IMR-90 (cell line): ENCODE measurements at places on chromosomes 16 and 17. TPM values are rescaled to one million over a fixed set of nuclear protein-coding genes. Genes with fewer than 3 reads are reported as not detected.
A peak's percentile ranks its signal among the peaks of the same experiment; 100 is the strongest.

DNA sequence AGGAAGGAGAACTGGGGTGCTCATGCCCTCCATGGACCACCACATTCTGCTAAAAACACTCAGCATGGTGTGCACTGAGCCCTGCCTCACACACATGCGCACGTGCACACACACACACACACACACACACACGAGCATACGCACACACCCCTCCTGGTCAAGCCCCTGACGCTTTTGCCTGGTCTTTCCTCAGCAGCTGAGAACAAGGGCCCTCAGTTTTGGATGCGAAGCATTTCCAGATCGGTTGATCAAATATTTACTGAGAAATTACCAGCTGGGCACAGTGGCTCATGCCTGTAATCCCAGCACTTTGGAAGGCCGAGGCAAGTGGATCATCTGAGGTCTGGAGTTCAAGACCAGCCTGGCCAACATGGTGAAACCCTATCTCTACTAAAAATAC lies 20.1 kb upstream of the RAI1 start:
- H3K4me3 ChIP-seq = no peak overlapping the region
- DNase-seq = no peak
- H3K36me3 ChIP-seq = no peaks in the 10 kb centered on the region
- no peaks in the 10 kb centered on the region; the same call in 1 of the 2 replicates for H3K27me3 ChIP-seq
- no peak overlapping the region for H3K27ac ChIP-seq
- peaks cover 6% of the 10 kb centered on the region for H3K4me1 ChIP-seq

DNA sequence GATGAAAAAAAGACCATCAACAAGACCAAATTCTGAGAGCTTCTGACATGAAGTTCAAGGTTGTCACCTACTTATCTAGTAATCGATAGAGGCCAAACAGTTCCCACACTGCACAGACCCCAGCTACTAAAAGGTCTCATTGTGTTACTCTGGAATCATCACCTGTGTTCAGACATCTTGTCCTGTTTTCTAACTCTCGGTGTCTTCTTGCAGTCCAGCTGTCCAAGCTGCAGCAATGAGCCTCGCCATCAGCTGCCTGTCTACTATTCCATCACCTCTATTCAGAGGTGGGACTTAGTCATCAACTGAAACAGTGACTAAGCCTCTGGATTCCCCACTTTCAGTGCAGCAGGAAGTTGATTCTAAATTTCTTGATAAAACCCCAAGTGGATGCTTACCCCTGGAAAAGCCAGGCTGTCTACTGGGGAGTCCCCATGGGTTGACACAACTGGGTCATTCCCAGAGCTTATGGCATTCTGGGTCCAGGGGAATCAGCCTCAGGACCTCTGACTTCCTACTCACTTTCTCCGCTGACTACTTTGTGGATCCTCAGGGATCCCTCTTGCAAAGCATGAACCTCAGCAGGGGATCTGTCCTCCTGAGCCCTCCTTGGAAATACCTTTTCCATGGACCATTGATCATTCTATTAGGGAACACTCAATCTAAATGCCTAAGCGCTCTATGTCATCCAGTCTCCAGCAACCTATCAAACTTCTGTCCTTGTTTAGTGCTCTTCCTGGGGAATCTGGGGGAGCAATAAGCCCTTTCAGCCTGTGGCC lies 46.5 kb downstream of the HNF1B start:
- peak; percentile 79 for DNase-seq
- no peak overlapping the region for H3K27ac ChIP-seq
- H3K4me3 ChIP-seq = no peak overlapping the region
- H3K4me1 ChIP-seq = peaks cover 11% of the 10 kb centered on the region; the same call in 1 of the 2 replicates
- no peaks in the 10 kb centered on the region for H3K36me3 ChIP-seq
- H3K27me3 ChIP-seq = no peaks in the 10 kb centered on the region

GRCh38 chr17:44083250-44083849 lies 12.8 kb downstream of the G6PC3 start:
- peaks cover 49% of the 10 kb centered on the region for H3K36me3 ChIP-seq
- H3K4me3 ChIP-seq = no peak overlapping the region
- no peak for DNase-seq

The AGRP gene
- not detected in 2 replicates for polyA plus RNA-seq

The TLCD3B gene
- polyA plus RNA-seq = 0.14 and 0.19 TPM in 2 replicates

The SOX8 gene
- polyA plus RNA-seq = 0.26 and 0.27 TPM in 2 replicates

The AP1G1 gene
- 45.7 and 48.3 TPM in 2 replicates for polyA plus RNA-seq
